Activated CD4-positive, alpha-beta T cell treated with anti-CD3 and anti-CD28 coated beads for 1 hour (primary cell): ENCODE measurements at places on chromosomes 12 and 14.

DNA sequence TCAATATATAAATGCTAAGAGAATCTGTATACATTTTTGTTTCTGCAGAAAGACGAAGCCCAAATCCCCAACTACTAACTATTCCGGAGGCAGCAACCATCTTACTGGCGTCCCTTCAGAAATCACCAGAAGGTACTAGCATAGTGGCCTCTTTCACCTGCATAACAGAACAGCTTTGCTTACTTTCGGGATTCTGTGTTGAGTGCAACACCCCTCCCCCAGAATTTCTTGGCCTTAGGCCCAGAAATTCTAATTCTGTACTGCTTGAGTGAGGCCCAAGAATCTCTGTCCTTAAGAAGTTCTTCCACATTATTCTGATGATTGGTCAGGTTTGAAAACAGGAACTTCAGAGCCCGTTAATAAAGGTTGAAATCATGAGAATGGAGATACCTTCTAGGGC, 2.9 kb downstream of the SPX start:
- no peak for DNase-seq

GRCh38 chr14:53968726-53969125, 12.1 kb upstream of the BMP4 start:
- no peak for DNase-seq

DNA sequence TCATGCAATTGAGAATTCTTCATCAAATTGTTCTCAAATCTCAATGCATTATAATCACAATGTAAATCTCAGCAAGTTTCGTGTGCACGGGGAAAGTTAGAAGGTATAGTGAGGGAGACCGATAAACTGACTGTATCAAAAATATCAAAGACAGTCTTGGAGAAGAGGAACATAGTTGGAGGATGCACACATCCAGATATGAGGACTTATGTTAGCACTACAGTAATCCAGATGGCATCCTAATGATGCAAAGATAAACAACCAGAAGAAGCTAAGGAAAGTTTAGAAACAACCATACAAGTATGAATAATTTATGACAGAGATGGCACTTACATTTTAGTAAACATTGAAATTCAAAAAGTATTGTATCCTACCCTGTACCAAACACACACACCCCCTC, 760.1 kb downstream of the RPS29 start:
- DNase-seq = no peak

DNA sequence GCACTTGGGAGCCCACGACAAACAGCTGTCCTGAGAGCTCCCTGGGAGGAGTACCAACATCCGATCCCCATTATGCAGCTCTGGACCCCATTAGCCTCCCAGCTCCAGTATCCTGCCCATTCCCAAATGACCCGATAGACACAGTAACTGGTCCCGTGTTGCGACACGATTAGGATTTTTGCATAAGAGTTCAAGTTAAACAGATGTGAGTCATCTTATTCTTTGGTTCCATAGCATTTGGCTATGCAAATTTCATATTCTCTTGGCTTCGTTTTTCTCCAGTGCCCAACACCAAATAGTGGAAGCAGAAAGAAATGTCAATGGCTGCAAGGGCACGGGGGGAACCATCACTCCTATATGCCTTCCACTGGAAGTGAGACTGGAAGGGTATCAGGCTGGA, 43.0 kb upstream of the LRRC10 start:
- DNase-seq = no peak

DNA sequence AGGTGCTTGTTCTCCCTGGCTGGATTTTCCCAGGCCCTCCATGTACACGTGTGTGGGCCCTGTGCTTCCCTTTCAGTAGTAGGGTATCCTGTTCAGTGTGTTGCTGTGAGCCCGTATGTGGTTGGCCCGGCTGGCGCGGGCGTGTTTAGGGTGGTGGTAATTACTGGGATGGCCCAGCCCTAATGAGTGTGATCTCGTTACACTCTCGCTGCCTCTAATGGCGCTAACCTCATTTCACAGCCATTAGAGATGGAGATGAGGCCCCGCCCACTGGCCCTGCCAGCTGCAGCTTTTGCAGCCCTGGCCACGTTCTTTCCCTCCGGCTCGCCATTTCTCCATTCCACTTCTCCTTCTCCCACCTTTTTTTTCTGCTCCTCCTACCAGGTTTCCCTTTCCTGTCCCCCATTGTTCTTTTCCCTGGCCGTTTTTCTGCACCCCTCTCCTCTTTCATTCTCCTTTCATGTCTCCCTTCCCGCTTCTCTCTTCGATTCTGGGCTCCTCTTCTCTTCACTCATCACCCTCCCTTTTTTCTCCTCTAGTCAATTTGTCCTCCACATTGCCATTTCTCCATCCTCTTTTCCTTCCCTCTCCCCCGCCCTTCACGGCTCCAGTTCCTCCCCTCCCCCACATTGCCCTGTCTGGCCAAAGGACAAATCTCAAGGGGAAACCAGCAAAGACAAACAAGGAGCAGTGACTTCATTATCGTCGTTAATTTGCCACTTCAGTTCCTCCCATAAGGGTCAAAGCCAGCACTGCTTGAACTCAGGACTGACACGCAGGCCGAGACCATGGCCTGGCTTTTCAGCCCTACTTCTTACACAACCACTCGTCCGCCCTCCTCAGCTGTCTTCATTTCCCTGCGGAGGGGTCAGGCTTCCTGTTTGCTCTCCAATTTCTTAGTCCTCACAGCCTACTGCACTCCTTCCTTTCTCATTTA, 6.8 kb downstream of the ZFHX2 start:
- no peak for DNase-seq

- no peak for DNase-seq
Measured at GRCh38 chr12:22299294-22299912, 35.1 kb downstream of the ST8SIA1 start.

DNA sequence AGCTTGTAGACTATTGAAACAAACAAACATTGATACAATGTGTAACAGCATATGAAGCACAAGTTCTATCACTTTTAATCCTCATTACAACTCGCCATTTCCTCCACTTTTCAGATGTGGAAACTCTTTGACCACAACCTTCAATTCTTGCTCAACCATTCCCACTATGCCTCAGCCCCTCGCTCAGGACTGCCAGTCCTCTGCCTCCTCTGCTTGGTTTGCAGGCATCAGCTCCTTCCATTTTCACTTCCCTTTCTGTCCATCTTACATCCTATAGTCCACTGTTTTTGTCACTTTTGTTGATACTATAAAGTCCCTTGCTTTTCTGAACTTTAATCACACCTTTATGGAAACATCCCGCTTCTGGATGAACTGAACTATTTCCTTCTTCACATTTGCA, 28.2 kb upstream of the CD27 start:
- DNase-seq = no peak

- no peak for DNase-seq
Measured at GRCh38 chr14:104227806-104228205, 89.4 kb downstream of the KIF26A start.

GRCh38 chr14:54857830-54858269, 44.8 kb downstream of the GCH1 start:
- no peak for DNase-seq

GRCh38 chr12:69238589-69239351, 599 bp upstream of the CPSF6 start:
- no peak for DNase-seq

- no peak for DNase-seq
Measured at GRCh38 chr12:63917864-63918799, 73.6 kb downstream of the SRGAP1 start.

- DNase-seq = no peak
Measured at GRCh38 chr14:92877757-92878431, 45.1 kb upstream of the CHGA start.

DNA sequence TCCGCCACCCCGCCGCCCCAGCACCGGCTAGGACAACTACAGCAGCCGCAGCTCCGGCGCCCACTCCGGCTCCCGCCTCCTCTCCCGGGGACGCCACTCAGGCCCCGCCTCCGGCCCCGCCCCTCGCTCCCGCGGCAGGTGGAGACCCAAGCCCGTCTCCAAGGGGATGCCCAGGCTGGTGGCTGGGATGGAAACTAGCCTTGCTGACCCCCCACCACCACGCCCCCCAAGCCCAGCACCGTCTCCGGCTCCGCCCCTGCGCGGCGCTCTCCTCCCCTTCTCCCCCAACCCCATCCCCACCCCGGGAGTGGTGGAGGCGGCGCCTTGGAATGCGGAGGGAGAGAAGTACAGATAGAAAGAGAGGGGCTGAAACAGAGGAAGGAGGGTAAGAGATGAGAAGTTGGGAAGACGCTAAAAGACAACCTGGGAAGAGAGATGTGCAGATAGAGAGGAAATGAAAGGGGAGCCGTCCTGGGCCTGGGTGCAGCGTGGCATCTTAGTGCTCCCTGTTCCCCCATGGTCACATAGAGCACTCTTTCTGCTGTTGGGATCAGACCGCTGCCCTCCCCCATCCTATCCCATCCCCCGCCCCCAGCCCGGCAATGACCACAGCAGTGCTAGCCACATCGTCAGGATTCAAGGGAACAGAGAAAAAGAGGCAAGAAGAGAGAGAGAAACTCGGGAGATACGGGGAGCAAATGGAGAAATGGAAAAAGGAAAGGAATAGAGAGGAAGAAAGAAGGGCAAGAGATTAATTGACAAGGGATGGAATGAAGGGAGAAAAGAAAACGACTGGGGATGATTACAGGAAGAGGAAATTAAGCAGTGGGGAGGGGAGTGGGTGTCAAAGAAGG, at the start of gene ITGA7:
TSS of gene ITGA7 (minus strand) at position 64 of the 854 bp plus-strand sequence. CDS start 222 bp downstream, outside the sequence.
- peak; percentile 41 for DNase-seq

GRCh38 chr12:56206452-56207166, 15.1 kb downstream of the RNF41 start:
- no peak for DNase-seq

- no peak for DNase-seq
Measured at GRCh38 chr12:92416385-92416812, 270.8 kb upstream of the BTG1 start.

DNA sequence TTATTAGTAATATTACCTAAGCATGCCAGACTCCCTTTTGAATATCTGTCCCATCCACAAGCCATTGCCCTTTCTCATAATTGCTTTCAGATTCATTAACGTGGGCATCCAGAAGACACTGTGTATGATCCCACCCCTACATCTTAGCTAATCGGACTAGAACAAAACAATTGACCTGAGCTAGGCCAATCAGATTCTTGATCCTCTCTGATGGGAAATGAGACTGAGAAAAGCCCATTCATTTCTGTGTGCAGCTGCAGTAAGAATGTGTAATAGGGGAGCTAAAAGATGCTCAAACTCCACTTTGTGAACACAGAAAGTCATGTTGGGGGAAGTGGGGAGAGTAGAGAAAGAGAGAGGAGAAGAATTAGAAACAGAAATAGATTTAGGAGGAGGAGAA, 281.7 kb upstream of the G2E3 start:
- no peak for DNase-seq

- no peak for DNase-seq
Measured at GRCh38 chr12:40819436-40820108, 127.3 kb downstream of the CNTN1 start.

DNA sequence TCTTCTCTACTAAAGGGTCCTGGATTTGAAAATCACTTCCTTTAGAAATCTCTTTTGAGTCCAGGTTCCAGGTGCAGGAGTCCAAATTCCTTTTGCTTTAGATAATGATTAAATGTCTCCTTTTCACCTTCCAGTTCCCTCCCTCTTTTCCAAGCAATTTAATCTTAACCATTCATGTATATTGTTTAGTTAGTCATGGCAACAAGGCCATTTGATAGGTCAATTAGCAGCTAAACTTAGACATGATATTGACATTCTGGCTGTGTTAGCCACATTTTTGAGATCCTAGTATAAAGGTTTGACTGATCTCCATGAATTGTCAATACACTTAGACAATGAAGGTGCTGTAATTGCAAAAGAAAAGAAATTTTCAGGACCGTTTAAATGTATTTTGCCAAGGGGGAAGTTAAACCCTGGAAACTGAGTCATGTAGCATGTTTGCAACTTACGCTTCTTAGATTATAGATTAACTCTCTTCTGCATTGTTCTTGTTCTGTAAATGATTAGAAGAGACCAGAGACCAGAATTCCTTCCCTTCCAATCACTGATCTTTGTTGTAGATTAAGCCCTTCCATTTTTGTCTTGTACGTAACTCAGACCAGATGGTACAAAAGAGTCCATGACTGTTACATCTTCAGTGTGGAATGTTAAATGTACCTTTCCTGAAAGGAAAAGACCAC, 12.4 kb upstream of the C12orf75 start:
- DNase-seq = no peak

- DNase-seq = no peak
Measured at GRCh38 chr14:45125754-45126153, 8.5 kb downstream of the FKBP3 start.

- DNase-seq = no peak
Measured at GRCh38 chr12:113049976-113050742, 6.4 kb upstream of the DTX1 start.

DNA sequence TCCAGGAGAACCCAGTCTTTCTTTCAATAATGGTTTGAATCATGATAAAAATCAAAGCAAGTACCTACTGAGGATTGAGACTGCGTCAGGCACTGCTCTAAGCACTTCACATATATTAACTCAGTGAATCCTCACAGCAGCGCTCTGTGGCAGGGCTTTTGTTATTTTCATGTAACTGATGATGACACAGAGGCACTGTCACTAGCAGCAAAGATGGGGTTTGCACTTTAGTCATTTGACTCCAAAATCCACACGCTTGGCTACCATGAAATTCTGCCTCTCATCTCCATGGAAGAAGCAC, 98.8 kb upstream of the GSC start:
- no peak for DNase-seq

DNA sequence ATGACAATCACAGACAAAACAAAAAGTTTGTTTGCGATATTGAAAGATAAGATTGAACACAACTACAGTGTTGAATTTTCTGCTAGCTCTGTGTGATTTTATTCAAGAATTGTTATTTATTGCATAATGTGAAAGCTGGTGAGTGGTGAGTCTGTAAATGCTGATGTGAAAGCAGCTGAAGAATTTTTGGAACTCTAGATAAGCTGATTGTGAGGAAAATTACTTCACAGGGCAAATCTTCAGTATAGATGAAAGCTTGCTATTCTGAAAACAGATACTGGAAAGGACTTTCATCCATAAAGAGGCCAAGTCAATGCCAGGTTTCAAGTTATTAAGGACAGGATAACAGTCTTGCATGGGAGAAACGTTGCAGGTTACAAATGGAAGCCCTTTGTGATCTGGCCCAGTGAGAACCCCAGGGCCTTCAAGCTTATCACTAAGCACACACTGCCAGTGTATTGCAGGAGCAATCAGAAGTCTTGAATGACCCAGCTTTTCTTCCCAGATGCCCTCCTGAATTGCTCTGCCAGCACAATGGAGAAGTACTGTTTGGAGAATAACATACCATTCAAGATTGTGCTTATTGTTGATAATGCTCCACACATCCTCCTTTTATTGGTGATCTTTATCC, 153.7 kb downstream of the PCNX1 start:
- DNase-seq = no peak

- DNase-seq = no peak
Measured at GRCh38 chr12:128644664-128645296, 179.0 kb downstream of the SLC15A4 start.

- DNase-seq = no peak
Measured at GRCh38 chr14:39247256-39247655, 13.5 kb downstream of the MIA2 start.

DNA sequence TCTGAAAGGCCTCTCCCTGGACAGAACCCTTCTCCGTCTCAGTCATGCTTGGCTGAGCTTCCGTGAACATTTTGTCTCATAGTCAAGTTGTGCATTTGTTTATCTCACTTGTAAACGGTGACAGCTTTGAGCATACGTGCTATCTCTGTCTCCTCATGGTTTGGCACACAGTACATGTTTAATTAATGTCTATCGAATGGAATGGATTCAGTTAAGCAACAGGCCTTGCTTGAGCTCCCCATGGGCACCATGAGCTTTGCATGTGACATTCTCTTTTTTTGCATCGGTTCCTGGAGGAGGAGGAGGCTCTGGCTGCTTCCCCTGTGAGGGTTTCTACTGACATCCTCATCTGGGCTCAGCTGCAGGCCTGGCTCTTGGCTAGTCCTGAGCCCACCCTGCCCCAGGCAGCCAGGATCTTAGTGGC, 80.0 kb downstream of the PRIMA1 start:
- DNase-seq = no peak
